ENCODE measurements at places on chromosomes 3 and 15.
A peak's percentile ranks its signal among the peaks of the same experiment; 100 is the strongest.

DNA sequence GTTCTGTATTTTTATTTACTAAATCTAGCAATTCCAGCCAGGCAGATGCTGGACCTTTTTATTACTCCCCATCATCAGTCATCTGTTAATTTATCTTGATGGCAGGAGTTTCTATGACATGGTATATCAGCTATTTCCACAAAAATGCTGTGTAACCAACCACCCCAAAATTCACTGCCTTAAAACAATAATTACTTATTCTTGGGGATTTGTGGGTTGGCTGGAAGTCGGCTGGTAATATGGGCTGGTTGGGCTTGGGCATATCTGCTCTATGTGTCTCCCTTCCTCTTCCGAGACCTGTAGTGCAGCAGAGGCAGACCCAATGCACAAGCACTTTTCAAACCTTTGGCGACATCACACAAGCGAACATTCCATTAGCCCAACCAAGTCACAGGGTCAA, 92.1 kb upstream of the UBE2E1 start:
- DNase-seq = no peak

DNA sequence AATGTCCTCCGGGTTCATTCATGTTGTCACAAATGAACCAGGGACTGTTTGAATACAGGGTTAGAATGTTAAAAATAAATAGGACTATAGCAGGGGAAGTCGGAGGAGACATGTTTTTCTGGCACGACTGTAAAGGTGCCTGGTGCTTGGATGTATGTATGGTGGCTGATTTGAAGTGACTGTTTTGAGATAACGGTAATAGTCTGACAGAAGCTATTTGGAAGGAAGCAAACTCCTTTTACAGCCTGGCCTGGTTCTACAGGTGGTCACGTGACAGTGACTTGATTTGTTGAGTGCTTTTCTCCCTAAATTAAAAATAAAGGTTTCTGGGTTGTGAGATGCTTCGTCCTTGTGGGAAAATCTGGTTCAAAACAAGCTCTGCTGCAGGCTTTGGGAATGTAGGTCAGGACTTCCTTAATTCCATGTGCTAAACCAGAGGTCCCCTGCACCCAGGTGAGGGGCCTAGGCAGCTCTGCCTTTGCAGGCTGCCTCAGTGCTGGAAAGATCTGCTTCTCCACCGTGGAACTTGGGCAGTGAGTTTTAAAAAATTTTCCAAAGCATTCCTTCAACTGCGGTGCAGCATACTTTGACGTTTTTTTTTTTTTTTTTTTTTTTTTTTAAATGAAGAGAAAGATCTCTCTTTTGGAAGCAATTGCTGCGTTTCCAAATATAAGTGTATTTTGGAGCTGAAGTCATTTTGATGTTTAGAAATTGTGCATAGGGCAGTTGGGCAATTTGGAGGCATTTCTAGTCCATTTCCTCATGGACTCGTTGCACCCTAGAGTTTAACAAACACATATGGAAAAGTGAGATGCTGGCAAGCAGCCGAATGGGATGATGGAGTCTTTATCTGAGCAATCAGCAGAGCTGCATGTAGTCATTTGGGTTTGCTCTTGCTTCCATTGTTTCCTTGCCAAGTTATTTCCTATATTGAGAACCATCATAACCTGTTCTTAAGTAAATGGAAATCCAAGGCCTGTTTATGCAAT, 30.9 kb downstream of the ITPR1 start:
- no peak for DNase-seq

- DNase-seq = no peak
Measured at GRCh38 chr15:35362195-35362829, 183.7 kb downstream of the DPH6 start.

DNA sequence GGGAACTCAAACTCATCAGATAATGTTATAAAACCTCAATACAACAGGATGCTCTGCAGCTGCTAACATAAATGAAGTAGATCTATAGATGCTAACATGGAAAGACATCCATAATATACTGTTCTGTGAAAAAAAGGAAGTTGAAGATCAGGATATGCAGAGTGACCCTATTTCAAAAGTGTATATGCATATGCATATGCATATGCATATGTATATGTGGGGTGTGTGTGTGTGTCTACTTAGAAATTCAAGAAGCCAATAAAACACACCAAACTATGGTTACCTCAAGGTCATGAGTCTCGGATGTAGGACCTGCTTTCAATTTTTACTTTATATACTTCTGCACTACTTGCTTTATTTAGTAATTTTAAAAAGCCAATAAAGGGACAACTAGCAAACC, 125.6 kb downstream of the ABHD5 start:
- no peak for DNase-seq

DNA sequence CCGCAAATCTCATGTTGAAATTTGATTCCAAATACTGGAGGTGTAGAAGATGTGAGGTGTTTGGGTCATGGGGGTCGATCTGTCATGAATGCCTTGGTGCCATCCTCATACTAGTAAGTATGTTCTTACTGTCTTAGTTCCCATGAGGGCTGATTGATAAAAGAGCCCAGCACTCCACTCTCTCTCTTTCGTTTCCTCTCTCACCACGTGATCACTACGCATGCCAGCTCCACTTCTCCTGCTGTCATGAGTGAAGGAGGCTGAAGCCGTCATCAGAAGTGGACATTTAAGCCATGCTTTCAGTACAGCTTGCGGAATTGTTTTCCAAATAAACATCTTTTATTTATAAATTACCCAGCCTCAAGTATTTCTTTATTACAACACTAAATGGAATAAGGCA, 6.1 kb downstream of the OR5H15 start:
- no peak for DNase-seq

GRCh38 chr3:34919025-34919424, 720.3 kb upstream of the ARPP21 start:
- no peak for DNase-seq

DNA sequence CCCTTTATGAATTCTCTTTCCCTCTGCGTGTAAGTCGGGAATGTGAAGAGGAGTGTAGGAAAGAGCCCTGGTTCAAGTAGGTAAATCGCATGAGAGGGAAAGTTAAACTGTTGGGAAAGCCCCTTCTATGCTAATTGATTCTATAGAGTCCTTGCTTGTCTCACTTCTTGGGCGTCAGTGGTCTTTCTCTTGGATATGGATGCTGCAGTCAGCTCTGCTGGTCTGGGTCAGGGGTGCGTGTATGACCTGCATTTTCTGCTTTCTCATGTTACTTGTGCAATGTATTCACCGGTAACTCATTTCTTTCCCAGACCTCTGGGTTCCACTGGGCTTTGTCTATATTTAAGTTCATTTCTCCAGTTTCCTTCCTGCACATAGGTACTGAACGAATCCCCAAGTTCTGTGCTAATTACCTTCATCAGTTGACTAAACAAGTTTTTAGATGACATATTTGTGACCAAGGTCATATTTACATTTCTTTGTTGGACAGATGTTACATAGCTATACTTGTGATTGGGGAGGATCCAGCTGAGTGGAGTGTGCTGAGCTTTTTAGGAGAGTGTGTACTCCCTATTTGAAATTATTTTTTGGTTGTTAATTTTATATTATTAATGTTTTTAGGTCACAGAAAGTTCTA, 1.4 kb downstream of the SETD5 start:
- peak; percentile 11 for DNase-seq

- DNase-seq = no peak
Measured at GRCh38 chr3:107370907-107371306, 6.3 kb upstream of the CCDC54 start.

- DNase-seq = no peak
Measured at GRCh38 chr3:159763011-159763601, 225.5 kb upstream of the IL12A start.

DNA sequence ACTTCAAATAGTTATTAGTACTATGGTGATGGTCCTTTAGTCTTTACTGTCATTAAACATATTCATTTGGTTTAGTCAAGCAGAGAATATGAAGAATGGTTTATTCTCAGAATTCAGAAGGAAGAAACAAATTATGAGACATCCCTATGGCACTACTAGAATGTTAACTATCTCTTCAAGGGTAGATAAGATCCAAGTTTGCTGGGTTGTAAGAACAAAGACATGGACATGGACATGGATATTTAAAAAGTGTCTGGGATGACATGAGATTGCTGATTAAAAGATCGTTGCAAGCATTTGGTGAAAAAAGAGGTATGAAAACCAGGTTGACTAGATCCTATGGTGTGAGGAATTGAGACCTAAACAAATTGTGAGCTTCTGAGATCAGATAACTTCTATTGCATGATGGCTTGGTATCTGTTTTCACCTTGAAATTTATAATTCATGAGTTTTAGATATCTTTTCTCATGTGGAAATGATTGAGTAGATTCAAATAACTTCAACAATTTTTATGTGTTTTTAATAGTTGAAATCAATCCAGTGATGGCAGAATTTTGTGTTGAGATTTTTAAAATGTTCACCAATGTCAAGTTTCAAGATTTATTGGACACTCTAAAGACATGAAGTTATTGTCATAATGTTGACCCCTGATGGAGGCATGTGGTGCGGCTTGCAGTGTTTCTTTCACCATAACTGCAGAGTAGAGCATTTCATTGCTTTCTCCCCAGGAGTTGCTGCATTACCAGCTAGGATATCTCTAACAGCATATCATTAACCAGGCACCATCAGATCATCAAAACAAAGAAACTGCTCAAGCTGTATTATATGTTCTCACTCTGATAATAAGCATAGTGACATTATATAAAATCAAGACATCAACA, 72.6 kb downstream of the NAALADL2 start:
- no peak for DNase-seq

- no peak for DNase-seq
Measured at GRCh38 chr15:88018869-88019641, 237.5 kb downstream of the NTRK3 start.

DNA sequence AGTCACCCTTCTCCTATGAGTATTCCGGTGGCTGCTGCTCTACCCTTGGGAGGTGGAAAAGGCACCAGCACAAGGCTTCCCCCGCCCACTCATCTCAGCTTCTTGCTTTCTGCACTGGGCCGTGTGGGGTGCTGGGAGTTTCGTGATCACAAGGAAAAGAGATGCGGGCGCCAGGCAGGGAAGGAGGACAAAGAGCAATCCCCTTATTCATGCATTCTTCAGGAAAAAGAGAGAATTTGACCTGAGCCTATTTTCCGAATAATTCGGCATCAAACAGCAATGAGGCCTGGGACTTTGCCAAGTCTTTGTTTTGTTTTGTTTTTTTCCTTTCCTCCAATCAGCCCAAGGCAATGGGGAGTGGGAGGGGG, 102.2 kb upstream of the LPP start:
- no peak for DNase-seq

GRCh38 chr3:49718858-49719213, 648 bp downstream of the AMIGO3 start:
- DNase-seq = no peak

DNA sequence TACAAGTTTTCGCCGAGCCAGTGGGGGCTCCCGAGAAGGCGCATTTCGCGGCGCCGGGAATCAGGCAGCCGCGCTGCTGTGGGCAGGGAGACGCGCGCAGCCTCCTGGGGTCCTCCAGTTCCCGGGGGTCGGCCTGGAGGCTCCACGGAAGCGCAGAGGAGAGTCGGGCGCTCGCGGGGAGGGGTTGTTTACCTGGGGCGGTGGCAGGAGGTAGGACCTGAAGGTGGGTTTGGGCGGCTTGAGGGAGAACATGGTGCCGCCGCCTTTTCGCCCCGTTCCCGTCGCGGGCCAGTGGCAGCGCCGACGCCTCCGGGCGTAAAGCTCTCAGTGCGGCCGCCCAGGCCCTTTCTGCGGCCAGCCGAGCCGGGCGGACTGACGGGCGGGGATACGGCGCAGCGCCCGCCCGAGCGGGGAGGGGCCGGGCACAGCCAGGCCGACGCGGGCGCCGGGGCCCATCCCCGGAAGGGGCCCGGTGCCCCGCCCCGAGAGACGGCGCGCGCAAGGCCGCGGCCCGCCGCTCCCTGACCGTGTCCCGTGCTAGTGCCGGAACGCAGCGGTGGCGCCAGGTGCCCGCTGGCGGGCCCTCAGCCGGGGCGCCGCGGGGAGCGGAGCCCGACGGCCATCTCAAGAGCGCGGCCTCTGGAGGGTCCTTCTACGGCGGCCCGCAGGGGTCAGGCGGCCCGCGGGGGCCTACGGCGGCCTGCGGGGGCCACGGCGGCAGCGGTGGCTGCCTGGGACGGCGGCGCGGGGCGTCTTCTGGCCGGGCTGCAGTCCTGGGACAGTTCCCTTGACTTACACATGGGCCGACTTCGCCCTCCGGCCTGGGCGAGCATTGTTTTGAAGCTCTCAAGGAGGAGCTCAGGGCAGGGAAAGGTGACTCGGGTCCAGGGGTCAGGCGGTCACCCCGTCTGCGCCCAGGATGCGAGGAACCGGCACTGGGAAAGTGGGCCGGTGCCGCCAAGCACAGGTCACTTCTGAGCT, at the start of gene MTMR10:
Gene MTMR10 (minus strand): TSS at position 374 of the 981 bp plus-strand sequence. CDS start 122 bp downstream, at position 252.
- DNase-seq = peak; percentile 87

DNA sequence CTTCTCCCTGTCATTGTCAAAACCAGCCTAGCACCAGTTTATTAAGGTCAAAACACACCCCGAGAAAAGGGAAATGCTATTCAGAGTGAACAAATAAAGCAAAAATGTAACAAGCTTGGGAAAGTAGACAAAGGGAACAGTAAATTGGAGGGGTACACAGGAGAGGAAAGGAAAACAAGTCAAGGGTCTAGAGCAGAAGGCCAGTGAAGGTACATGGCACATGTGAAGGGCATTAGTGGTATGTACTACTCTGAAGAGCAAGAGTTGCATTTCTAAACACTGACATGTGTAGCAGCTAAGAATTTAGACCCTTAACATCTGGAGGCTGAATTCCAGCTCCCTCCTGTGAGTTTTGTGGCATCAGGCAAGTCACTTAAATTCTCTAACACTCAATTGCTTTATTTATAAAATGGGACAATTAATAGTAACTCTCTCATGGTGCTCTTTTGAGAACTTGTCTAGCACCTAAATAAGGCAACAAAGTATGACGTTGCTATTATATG, 244.3 kb upstream of the ADAMTS9 start:
- no peak for DNase-seq

GRCh38 chr15:100053474-100054121, 288.2 kb downstream of the ADAMTS17 start:
- DNase-seq = no peak

DNA sequence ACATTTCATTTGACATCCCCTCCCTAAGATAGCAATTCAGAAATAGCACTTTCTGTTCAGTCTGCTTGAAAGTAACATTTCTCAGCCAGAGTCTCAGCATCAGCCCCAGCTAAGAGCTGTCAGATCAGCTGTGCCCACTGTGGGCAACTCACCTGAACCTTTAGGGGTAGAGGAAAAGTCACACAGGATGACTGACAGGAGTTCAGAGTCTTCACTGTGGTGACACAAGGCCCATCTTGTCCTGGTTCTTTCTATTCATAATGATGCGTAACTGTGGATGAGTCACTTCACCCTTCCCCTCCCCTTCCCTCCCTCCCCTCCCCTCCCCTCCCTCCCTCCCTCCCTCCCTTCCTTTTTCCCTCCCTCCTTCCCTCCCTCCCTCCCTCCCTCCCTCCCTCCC, 96.1 kb upstream of the RASGRP1 start:
- no peak for DNase-seq

DNA sequence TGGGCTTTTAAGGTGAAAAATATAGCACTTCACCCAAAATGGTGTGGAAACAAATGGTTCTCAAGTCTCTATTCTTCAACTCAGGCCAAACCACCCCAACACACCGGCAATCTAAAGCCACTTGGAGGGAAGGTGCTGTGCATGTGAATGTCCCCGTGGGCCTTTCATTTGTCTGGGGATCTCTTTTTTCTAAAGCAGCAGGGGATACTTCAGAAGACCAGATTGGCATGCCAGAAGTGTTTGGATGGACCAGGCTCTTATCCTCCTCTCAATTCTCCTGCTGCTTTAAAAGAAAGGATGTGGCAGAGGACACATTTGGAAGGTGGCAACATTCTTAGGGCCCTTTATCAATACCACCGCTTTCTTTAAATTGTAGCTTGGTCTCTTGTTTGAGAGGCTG, 193.1 kb downstream of the MEIS2 start:
- no peak for DNase-seq

- DNase-seq = no peak
Measured at GRCh38 chr3:133934996-133935842, 39.5 kb upstream of the RAB6B start.

- DNase-seq = no peak
Measured at GRCh38 chr15:83287541-83288027, 3.1 kb upstream of the BNC1 start.
